CD4-positive, alpha-beta T cell treated with Interferon alpha-2 for 1 hour (primary cell): ENCODE measurements at places on chromosomes 3 and 15.

- DNase-seq = no peak
Measured at GRCh38 chr3:184236636-184237035, 7.3 kb downstream of the VWA5B2 start.

DNA sequence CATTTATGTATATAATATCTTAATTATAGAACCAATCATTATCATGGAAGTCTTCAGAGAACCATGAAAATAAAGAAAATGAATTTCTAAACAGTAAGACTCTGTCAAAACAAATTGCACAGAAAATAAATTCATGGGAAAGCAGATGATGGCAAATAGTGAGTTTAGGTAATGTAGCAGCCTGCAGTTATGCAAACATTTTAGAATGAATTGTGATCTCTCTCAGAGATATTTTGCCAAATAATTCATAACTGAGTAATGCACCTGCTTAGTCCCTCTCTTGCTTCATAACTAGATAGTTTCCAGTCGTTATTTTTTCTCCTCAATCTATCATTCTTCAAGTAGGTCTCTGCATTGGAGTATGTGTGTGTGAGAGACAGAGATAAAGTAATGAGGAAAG, 492.7 kb upstream of the THBS1 start:
- no peak for DNase-seq

- DNase-seq = no peak
Measured at GRCh38 chr3:101066711-101067129, 73.5 kb upstream of the ABI3BP start.

GRCh38 chr3:10444511-10444910, 60.9 kb downstream of the ATP2B2 start:
- DNase-seq = no peak

DNA sequence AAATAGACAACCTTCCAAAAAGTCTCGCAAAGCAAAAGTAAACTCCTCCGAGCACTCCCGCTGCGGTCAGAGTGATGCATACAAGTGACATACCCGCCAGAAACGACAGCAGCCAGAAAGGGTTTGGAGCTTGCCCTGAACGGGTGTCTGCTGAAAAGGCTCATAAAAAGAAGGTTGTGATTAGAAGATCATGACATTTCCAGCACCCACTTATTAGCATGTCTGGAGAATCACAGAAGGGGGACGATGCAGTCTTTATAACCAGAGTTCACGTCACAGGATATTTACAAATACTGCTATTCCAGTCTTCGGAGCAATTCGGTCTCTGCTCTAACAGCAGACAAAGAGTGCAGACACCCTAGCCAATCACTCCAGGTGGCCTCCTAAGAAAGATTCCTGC, 59.1 kb upstream of the FRMD4B start:
- no peak for DNase-seq

DNA sequence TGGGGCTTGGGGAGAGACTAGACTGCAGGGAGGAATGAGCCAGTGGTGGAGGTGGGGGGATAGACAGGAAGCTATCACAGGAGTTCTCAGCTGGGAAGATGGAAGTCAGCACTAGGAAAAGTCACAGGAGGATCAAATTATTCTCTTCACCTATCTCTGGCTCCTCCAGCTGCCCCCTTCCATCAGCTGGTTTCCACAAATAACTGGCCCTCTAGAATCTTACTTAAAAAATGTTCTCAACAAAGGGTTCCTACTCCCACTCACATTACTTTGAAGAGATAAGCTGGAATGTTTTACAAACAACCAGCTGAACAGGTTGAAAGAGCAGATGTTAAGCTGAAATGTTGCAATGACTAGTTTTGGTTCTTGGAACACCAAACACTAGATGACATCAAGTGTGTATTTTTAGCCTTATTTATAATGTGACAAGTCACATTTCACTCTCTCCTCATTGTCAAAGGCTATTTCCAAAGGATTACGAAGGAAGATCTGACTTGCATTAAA, 102.7 kb upstream of the AADACL2 start:
- DNase-seq = no peak

GRCh38 chr3:177451864-177452830, 254.9 kb upstream of the TBL1XR1 start:
- DNase-seq = no peak

GRCh38 chr3:126389112-126389793, 5.5 kb upstream of the CFAP100 start:
- DNase-seq = peak; percentile 32

DNA sequence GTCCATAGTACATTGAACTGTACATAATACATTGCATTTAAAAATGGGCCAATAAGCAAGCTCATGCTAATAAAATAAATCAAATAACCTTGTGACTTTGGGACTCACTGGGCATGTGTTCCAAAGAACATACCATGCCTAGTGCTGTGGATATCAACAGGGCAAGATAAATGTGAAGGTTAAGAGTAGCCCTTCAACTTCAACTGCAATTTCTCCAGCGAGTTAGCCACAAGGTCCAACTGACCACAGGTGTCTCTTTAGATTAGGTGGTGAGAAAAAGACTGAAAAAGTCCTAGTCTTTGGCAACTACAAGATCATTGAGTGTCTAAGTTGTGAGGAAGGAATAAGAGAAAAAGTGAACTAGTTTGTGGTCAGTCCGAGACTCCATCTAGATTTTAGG, 78.3 kb upstream of the ATP11B start:
- DNase-seq = no peak

- no peak for DNase-seq
Measured at GRCh38 chr15:40028853-40029252, 10.1 kb downstream of the SRP14 start.

DNA sequence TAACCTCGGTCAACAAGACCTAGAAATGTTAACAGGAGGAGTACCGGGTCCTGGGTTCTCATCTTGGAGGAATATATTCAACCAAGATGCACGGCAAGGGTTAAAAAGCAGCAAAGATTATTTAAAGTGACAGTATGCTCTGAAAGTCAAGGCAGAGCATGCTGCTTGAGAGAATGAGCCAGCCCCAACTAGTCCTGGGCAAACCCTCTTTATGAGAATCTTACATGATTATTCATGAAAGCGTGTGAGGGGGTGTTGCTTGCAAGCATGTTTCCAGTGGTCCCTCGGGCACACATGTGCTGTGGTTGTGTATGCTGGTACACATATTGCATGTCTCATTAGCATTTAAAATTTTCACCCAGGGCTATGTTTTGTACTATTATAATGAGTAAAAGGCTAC, 1445.6 kb downstream of the SI start:
- DNase-seq = no peak

DNA sequence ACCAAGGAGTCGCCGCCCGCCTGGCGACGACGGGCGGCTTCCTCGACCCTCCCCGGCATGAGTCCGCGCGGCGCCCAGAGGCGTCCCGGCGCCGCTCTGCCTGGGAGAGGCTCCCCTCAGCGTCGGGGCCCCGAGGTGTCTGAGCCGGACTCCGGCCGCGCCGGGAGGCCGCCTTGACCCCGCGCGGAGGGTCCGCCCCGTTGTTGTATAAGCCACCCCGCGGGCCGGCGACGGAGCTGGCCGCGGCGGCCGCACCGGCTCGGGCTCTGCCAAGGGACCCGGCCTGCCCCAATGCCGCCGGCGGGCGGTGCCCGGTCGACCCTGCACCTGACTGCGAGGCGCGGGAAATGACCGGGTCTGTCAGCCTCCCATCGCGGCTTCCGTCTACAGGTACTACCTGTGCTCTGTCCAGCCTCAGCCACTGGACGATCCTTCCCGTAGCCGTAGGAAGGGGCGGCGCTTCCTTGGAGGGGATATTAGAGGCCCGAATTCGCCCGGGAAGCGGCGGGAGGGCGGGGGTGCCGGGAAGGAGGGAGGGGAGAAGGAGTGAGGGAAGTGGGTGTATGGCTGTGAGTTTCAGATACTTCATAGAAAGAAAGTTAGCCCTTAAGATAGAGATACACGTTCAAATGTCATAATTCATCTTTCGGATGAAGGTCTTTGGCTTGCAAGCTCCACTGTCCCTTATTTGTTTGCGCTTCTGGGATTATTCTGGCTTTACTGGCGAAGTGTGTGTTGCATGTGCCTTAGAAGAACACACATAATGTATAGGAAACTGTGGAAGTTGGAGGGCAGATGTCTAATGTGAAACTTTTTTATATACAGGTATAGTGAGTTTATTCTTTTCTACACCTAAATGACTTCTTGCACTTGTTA, 620 bp downstream of the ABHD5 start:
- DNase-seq = peak; percentile 19

GRCh38 chr15:58740436-58740835, 9.1 kb downstream of the ADAM10 start:
- no peak for DNase-seq

GRCh38 chr3:190546881-190547510, 33.1 kb downstream of the IL1RAP start:
- no peak for DNase-seq

GRCh38 chr3:140599496-140599895, 78.4 kb upstream of the TRIM42 start:
- DNase-seq = no peak

- no peak for DNase-seq
Measured at GRCh38 chr3:45218578-45219390, 7.3 kb downstream of the TMEM158 start.

DNA sequence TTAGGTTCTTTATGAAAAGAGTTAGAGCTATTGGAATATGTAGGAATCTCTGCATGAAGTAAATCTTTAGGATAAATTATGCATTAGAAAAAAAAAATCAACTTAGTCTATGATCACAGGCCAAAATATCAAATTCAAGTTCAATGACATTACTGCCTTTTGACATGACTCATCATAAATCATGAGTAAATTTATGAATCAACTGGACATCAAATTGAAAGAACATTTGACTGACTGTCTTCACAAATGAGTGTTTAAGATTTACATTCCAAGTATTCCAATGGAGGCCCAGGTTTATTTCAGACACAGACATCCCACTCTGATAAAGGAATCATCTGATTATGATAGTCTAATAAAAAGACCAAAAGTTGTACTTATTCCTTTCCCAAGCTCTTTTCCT, 192.8 kb upstream of the TTC14 start:
- no peak for DNase-seq

DNA sequence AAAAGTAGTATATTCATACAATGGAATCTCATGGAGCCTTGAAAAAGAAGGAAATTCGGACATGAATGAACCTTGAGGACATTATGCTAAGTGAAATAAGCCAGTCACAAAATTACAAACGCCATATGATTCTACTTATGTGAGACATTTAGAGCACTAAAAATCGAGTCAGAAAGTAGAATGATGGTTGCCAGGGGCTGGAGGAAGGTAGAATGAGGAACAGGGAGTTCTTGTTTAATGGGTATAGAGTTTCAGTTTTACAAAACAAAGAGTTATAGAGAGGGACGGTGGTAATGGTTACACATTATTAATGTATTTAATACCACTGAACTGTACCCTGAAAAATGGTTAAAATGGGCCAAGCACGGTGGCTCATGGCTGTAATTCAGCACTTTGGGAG, 19.5 kb downstream of the UBXN7 start:
- DNase-seq = no peak

DNA sequence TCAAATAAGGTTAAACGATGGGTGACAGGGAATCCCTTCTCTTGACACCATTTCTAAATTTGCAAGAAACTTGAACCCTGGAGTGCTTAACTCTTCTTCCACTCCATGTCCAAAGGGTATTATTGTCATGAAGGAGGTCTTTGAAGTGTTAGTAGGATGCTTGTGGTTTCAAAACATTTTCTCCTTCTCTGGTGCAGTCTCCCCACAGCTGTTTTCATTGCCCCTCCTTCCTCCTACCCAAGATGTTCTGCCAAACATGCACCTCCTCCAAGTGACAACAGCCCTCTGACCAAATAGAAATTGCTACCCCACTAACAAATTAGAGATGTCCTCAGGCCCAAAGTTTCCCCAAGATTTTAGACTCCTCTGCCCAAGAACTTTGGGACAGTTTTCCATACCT, 151.4 kb downstream of the POLR2M start:
- DNase-seq = no peak

GRCh38 chr3:136207489-136208115, 11.5 kb upstream of the MSL2 start:
- no peak for DNase-seq

DNA sequence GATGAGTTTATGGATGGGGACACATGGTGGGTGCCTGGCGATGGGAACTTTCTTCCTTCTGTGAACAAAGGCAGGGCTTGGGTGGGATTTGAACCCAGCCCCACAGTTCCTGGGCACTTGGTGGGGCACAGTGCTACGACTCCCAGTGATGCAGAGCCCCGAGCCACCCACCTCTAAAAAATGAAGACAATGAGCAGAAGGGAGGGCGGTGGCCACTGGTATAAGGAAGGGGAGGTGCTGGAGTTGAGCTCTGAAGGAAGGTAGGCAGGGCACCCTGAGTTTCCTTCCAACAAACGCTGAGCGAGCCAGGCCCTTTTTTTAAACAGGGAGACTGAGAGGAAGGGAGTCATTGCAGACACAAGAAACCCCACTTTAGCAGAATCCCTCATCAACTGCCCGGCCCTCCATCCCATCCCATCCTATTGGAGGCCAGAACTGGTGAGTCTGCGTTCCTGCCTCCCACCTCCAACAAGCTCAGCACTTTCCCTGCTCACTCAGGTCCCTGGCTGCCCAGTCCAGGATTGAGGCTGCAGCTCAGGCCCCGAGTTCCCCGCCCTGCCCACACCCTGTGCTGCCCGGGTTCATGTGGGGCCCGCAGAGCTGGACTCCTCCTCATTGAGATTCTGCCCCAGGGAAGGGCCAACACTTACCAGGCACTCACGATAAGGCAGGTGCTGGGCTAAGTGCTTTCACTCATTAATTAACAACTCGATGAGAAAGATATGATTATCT, 57.3 kb downstream of the LINGO1 start:
- no peak for DNase-seq

DNA sequence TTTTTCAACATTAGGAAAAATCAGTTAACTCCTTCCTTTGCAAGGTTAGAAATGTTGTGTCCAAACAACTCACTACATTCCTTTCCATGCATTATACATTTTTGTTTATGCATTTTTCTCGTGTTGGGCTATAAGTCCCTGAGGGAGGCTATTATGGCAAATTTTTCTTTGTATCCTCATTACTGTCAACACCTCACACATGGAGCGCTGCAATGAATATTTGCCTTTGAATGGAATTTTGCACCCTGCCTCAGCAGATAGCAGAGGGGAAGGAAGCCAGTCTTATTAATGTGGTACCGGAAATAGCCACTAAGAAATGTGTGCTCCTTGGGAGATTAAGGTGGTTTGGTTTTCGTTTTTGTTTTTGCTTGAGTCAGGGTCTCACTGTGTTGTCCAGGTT, 134.7 kb downstream of the THSD4 start:
- no peak for DNase-seq
